Hematopoietic multipotent progenitor cell treated with erythropoietin and hydrocortisone succinate and interleukin-3 and kit ligand, for 17 days (in vitro differentiated cells): ENCODE measurements at places on chromosomes 3 and 15.
A peak's percentile ranks its signal among the peaks of the same experiment; 100 is the strongest.

DNA sequence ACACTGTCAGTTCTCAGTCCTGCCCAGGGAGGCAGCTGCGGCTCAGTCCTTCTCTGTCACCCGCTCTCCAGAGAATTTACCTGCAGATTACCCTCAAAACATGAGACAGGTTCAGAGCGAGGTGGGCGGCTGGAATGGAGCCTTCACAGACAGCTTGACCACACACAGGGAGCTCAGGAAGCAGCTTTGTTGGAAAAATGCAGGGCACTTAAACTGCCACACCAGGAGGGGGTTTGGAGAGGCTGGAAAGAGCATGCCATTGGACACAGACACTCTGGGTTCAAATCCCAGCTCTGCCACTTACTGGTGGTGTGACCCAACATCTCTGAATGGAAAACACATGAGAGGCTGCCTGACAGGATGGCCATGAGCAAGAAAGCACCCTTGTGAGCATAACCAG, 290.8 kb upstream of the LRRFIP2 start:
- no peak for DNase-seq

DNA sequence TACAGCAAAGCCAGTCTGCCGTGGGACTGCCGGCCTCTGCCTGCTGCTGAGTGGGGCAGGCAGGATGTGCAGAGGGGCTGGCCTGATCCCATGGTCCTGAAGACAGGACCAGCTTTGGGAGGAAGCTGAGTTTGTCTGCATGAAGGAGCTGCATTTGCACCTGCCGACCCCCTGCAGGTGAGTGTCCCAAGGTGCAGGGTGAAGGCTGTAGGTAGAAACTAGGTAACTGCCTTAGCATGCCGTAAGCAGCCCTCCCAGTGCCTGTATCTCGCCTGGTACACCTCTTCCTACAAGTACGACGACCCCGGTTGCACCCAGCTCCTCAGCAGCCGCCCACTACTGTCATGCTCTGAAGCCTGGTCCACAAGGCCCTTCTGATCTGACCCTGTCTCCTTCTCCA, 34.9 kb downstream of the AMOTL2 start:
- DNase-seq, result no peak

GRCh38 chr3:118628704-118629341, 405.8 kb downstream of the IGSF11 start:
- DNase-seq, result no peak

GRCh38 chr15:95265419-95265997, 1034.1 kb downstream of the MCTP2 start:
- no peak for DNase-seq

- no peak for DNase-seq
Observed at GRCh38 chr3:70421506-70421905, 109.1 kb upstream of the MDFIC2 start.

- no peak for DNase-seq
Observed at GRCh38 chr3:51786267-51786666, 7.2 kb upstream of the IQCF6 start.

DNA sequence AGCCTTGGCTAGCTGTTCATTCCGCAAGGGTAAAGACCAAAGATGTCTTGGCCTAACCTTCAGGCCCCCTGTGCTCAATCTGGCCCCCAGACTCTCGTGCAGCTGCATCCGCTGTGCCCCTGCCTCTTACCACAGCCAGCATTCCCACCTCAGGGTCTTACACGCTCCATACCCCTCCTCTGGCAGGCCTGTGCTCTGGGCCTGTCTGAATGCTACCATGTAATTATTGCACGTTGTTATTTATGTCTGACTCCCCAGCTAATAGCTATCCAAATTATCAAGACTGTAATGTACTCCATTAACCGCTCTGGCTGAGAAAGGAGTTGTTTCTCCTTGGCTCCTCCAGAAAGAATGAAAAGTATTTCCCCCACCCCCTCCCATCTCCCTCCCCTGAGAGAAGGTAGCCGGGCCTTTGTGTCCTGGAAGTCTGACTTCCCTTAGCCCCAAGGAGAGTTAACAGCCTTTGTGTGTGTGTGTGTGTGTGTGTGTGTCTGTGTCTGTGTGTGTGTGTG, 54.5 kb upstream of the UBE2E1 start:
- no peak for DNase-seq

DNA sequence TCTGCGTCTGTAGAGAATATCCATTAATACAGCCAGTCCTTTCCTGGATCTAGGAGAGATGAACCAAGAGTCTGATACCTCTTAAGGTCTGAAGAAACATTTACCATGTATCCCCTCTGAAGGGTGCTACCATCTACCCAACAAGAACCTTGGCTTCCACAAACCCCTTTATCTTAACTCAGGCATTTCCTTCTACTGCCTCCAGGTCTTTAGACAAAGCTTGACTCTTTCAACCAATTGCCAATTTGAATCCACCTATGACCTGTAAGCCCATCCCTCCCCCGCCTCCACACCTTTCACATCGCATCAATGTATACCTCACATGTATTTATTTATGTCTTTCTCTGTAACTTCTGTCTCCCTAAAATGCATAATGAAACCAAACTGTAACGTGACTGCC, 139.5 kb downstream of the SNRK start:
- no peak for DNase-seq

DNA sequence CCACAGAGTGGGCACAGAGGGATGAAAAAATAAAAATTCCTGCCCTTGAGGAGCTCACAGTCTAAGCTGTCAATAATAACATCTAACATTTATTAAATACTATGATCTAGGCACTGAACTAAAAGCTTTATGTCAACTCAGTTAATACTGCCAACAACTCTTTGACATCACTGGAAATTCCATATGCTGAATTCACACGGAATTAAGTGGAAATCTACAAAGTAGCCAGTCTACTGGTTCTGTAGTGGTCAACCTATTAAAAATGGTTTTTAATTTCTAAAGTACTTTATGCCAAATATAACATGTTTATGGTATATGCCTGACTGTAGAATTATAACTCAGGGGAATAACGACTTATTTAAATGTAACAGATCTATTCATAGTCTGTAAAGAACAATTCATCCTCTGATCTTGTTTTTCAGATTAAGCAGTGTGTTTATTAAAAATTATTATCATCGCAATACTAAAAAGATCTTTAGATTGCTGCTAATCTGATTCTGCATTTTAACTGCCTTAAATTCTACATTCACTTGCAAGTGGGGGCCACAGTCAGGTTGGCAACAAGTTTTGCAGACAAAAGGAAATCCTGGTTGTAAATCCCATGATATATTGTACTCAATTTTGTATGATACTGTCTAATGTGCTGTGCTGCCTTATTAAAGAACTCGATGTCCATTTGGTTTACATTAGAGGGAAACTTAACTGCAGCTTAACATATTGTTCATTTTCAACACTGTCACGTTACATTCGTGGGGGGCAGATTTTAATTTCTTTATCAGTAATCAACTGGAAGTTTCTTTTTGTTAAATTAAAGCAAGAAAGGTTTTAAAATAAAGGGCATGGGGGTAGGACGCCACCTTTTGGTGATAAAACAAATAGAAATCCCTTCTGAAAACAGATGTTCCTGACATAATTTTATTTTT, 2.6 kb upstream of the FOXP1 start:
- peak; percentile 84 for DNase-seq

DNA sequence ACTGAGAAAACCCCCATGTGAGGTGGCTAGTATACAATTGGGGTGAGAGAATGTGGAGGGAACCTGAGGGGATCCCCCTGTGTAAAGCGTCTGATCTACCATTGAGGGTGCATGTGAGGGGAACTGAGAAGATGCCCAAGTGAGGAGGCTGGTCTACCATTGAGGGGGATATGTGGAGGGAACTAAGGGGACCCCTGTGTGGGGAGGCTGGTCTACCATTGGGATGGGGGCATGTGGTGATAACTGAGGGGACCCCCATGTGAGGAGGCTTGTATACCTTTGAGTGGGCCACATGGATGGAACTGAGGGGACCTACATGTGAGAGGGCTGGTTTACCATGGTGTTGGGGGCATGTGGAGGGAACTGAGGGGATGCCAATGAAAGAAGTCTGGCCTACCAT, 160.8 kb downstream of the FBLN2 start:
- DNase-seq, result no peak

DNA sequence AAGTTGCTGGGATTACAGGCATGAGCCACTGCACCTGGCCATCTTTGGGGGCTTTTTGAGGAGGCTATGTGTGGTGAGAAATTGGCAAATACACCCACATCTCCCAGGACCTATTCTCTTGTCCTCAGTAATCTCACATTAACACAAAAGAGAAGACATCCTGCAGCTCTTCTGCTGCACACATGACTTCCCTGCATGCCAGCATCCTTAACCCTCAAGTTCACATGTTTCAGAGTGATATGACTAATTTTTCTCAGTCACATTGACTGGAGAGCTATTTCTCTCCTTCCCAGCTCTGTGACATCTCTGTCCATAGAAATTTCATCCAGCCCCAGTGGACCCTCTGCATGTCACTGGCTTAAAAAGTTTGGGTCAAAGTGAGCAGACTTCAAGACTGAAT, 1.9 kb upstream of the SKIC8 start:
- DNase-seq, result no peak

DNA sequence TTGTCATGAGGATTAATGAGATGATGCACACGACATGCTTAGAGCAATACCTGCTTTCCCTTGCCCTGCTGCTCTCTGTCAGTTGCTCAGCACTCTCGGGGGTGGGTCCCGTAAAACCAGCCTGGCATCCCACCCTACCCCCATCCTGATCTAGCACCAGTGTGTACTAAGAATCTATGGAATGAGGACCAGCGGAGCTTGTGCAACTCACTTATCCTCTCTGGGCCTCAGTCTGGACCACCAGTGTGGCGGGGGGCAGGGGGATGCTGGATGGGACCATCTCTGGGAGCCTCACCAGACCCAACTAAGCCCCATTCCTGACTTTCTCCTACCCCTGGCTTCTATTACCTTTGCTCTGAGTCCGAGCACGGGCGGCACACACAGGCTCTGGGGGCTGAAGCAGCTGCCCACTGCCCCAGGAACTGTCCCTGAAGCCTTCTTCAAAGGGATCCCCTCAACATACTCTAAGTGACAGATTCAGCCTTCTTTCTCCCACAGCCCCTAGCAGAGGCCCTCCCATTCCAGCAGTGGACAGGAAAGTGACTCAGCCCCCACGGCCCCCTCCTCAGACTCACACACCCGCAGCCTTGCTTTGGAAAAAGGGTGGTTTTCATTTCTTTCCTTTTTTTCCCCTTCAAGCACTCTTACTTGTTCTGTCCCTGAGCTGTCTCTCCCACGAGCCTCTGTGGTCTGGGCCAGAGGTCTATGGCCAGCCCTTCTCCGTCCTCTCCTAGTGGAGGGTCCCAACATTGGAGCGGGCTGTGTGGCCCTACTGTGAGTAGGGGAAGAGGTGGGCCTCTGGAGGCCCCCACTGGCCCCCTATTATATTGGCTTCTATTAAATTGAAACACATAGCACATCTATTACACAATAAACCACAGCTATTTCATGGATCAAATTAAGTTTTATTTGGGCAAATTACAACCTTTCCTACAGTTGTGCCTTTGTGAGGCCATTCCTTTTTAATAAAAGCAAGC, 100.3 kb downstream of the SMAD6 start:
- DNase-seq, result no peak

- no peak for DNase-seq
Observed at GRCh38 chr3:12222775-12223485, 64.2 kb upstream of the TIMP4 start.

DNA sequence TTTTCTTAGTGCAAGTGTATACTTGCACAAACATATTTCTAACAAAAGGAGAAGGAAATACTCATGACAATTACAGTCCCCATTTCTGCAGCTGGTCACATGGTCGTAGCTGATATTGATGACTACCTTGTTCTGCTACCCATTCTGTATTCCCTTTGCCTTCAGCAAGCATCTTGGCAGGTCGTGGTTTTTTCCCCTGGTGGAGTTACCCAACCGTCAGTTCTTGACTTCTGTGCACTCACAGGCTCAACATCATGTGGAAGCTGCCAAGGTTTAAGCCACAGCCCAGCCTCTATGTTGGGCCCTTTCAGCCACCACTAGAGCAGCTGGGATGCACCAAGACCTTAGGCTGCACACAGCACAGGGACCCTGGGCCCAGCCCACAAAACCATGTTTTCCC, 56.1 kb downstream of the VGLL3 start:
- no peak for DNase-seq

- DNase-seq, result no peak
Observed at GRCh38 chr3:127820221-127820825, 2.0 kb downstream of the MGLL start.

DNA sequence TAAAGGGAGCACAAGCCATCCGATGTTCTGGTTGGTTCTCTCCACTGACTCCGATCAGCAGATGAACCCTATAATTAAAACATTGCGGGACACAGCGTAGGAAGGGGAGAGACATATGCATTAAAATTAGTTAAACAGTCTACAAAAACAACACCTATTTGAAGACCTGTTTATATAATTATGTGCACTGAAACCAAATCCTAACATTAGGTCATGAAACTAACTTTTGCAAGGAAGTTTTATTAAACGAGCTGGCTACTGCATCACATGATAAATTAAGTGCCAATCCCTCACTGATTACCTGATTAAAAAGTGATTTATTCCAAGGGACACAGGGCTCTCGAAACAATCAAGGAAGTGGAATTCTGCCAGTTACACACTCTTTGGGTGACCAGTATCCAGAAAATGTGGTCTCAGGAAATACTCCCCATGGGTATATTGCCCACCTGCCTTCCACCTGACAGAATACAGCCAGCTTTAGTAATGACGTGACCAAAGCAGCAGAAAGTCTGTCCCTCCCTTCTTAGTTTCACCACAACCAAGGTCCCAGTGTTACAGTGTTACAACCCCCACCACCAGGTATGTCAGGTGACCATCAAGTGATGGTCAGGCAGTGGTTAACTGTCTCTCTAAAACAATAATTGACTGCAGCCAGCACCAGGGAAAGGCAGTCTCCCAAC, 69.5 kb downstream of the HERC1 start:
- DNase-seq, result no peak

- no peak for DNase-seq
Observed at GRCh38 chr15:56758770-56759449, 25.6 kb upstream of the ZNF280D start.

DNA sequence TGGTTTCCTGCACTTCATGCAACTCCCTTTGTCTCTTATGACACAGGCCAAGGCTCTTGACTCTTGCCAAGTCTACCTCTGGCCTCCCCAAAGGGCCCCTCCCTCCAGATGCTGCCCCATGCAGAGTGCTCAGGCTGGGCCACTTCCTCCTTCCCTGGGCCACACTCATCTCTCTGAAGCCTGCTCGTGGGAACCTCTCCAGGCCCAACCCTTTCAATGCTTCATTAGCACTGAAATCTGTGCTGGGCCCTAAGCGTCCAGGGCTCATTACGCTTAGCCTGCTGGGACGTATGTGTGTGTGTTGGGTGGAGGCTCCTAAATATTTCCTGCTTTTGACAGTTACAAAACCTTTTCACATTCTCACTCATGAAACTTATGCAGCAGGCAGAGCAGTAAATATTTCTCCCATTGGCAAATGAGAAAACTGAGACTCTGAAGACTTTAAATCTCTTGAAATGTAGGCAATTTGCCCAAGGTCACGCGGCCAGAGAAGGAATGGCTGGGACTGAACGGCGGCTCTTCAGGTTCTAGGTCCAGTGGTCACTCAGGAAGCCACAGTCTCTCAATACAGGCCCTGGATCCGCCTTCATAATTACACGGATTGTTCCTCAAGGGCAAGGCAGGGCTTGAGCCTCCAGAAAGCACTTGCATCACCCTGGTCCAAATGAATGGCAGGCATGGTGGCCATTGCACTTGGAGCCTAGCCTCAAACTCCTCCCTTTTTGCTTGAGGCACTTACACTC, 241.7 kb upstream of the HES1 start:
- DNase-seq, result no peak
